NCI-H2227 treated with DMSO at 0.1 percent for 48 hours (cell line): ENCODE measurements at places on chromosomes 11 and 22.

GRCh38 chr22:18028817-18029527 lies 4.6 kb upstream of the MICAL3 start:
- DNase-seq = no peak

DNA sequence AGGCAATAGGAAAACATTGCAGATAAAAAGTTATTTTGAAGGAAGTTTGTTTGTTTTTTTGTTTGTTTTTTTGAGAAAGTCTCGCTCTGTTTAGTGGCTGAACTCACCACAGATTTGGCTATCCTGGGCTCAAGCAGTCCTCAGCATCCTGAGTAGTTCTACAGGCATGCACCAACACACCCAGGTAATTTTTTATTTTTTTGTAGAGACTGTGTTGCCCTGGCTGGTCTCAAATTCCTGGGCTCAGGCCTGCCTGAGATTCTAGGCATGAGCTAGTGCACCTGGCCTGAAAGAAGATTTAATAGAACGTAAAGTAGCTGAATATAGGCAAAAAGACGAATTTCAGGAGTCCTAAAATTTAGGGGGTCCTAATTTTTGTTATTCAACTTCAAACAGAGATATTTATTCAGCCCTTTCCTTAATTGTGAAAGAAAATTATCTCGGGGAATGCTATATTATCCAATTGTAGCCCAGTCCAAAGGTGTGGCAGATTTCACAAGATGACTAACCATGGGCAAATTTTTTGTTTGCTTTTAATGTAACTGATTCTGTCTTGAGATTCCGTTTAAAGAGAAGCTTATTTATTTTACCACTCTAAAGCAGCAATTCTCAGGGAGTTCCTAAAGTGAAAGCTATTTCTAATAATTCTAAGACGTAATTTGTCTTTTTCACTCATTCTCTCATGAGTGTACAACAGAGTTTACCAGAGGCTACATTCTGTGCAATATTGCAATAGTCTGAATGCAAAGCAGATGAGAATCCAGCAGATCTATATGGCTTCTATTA lies 940 bp downstream of the IL18 start:
- DNase-seq = no peak

- DNase-seq = no peak
These were observed 688.1 kb downstream of the BRD1 start for GRCh38 chr22:49139492-49140151.

DNA sequence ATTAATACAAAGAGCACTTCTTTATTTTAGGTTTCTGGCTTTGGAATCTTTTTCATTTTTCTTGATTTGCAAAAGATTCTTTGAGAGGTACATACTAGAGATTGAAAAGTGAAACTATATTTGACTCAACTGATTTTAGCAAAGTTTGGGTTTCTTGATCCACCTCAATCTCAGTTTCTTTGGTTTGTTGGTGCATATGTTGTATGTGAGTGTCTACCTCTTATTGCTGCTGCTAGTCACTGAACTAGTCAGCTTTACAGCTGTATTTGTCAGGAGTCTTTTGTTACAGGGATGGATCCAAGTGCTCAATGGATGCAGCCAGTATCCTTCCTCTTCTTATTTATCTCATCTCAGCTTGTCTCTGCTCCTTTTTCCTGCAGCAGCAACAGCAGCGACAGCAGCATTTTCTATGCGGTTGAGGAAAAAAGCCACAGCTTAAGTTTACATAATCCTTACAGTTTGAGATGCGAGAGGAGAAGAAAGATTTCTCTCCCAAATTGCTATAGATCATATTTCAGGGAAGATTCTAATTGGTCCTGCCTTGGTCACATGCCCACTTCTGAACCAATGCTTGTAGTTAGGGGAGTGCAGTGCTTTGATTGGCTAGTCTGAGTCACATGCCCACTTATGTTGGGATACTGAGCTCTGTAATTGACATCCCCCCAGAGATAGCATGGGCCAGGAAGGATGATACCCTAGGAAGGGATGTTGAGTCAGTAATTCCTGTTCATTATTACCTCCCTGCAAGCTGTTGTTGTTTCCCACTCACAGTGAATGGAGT lies 10.0 kb upstream of the ZNRF3 start:
- DNase-seq = no peak

GRCh38 chr11:94134651-94135512 lies 6.2 kb downstream of the PANX1 start:
- no peak for DNase-seq

GRCh38 chr11:127966821-127967220 lies 620.5 kb downstream of the ETS1 start:
- DNase-seq = no peak

DNA sequence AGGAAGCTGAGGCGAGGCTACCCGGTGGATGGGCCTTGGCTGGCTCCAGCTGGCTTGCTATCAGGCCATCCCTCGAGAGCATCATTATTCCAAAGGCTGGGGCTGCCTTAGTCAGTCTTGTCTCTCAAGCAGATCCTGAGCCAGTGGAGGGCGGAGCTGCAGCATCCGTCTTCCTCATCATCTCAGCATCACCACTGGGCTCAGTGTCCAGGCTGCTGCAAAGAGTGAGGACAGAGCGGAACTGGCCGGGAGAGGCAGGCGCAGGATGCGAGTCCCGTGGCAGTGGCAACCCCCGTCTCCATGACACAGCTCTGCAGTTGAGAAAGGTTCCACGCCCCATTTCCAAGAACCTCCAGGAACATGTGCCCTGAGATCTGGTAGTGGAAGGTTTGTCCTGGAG lies 4.4 kb downstream of the TP53I11 start:
- no peak for DNase-seq

GRCh38 chr22:24008022-24008283 lies 2.7 kb upstream of the GSTT4 start:
- no peak for DNase-seq

DNA sequence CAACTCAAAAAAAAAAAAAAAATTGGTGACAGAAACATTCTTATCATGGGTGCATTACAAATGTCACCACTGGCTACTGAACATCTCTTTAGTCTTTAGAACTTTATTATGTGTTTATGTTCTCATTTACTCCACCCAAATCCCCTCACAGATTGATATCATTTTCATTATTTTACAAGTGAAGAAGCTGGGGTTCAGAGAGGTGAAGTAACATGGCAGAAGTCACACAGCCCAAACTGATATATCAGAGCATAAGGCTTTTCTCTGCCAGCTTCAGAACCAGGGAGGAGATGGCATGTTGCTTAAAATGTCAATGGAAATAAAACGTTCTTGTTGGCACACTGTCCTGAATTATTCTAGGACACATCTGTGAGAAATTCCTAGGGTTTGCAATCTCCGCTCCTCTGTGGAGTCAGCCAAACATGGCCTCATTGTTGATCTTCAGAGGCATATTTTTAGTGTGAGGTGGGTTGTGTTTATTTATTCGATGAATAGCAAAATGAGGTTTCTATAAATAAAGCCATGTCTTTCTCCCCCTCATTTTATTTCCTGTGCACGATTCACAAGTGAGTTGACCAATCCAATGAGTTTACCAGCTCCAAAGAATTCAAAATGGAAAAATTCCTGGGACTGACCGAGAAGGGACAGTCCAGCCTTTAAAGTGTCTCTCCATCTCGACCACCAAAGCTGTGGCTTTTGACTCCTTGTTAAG lies 72.9 kb upstream of the ANO1 start:
- DNase-seq = no peak

DNA sequence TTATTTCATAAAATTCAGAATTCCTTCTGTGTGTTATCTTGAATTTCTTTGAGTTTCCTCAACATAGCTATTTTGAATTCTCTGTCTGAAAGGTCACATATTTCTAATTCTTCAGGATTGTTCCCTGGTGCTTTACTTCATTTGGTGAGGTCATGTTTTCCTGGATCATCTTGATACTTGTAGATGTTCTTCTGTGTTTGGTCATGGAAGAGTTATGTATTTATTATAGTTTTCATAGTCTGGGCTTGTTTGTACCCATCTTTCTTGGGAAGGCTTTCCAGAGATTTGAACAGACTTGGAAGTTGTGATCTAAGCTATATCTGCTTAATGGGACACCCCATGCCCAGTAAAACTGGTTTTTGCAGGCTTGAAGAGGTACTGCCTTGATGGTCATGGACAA lies 149.6 kb downstream of the METTL15 start:
- no peak for DNase-seq

GRCh38 chr22:43658823-43659222 lies 153.3 kb downstream of the EFCAB6 start:
- DNase-seq = no peak

GRCh38 chr22:46653596-46653995 lies 33.4 kb downstream of the GRAMD4 start:
- no peak for DNase-seq

DNA sequence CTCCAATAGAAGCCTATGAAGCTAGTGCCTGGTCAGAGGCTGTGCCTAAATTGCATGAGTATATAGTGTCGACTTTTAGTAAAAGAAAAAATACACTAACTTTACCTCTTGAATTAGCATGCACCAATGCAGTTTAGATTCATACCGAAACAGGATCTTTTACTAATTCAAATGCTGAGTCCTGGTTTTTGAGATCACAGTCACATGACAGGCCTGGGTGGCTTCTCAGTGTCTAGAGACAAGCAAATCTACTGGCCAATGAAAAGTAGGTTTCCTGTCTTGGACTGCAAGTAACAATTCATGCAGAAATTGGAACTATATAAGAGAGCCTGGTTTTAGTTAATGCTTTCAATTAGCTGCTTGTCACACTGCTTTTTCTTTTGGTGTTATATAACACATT lies 7.2 kb downstream of the ARHGEF12 start:
- DNase-seq = no peak

DNA sequence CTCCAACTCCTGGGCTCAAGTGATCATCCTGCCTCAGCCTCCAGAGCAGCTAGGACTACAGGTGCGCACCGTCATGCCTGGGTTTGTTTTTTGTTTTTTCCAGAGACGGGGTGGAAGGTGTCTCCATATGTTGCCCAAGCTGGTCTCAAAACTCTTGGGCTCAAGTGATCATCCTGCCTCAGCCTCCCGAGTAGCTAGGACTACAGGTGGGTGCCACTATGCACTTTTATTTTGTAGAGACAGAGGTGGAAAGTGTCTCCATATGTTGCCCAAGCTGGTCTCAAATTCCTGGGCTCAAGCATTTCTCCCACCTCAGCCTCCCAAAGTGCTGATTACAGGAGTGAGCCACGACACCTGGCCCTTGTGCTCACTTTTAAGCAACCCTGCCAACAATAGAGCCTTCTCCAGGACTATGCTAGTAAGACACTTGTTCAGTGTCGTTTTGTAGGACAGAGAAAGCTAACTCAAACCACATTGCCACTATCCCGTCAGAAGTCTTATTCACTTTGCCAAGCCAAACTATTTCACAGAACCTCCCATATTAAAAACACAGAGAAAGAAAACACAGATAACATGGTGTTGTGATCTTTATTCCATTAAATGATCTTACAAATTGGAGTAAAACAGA lies 9.4 kb upstream of the PLAAT3 start:
- no peak for DNase-seq

GRCh38 chr11:2185324-2186085 lies 13.9 kb upstream of the TH start:
- no peak for DNase-seq

DNA sequence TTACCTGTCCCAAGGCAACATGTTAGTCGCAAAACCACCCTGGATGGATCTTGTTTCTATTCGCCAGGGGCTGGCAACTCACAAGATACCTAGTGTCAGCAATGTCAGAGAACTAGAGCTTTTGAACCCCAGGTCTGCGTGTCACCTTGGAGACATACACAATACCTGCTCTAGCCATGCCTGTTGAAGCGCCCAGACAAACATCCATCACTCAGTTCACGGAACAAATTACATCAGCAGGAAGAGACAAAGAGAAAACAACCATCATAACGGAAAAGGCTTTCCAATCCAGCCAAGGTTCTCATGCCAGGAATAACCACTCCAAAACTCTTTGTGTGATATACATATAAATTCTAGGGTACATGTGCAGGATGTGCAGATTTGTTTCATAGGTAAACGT lies 2.2 kb downstream of the CD59 start:
- no peak for DNase-seq

- DNase-seq = no peak
These were observed 107.3 kb upstream of the BDNF start for GRCh38 chr11:27807596-27807995.

GRCh38 chr22:46068593-46069491 lies 81.5 kb upstream of the PPARA start:
- no peak for DNase-seq

- DNase-seq = no peak
These were observed 13.5 kb upstream of the GRAMD1B start for GRCh38 chr11:123416566-123416965.

- DNase-seq = peak; percentile 84
These were observed 113.7 kb downstream of the PTPRJ start for GRCh38 chr11:48093795-48094642.

DNA sequence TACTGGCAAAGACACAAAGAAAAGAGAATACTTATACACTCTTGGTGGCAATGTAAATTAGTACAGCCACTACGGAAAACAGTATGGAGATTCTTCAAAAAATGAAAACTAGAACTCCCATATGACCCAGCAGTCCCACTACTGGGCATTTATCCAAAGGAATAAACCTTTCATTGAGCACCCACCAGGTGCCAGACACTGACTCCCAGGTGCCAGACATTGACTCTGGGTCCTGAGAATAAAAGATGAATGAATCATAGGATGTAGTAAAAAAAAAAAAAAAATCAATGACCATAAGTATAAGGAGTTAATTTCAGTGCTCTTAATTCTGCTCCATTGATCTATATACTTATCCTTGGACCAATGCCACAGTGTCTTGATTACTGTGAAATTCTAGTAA lies 28.2 kb downstream of the HEPHL1 start:
- no peak for DNase-seq

DNA sequence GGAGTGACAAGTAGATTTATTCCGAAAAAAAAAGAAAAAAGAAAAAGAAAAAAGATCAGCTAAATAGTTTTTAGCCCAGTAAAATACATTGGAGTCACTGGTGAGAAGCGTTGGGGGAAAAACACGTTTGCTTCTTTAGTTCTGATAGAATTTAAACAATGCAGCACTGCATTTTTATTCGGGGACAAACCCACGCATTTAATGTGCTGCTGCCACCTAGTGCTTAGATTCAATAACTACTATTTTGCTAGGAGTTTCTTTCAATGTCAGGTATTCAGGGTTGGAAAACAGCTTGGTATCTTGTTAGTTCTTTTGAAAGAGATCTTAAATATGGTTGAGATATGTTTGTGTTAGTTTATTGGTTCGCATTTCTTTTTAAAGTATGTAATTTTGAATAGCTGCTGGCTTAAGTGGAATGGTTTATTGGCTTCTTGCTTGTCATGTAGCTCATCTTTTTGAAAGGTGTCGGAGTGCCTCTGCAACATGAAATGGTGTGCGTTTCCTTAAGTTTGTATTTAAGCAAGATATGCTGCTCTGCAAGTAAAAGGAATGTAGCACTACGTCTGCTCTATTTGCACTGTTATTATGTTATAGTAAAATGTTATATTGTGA lies 41.9 kb downstream of the SVIP start:
- DNase-seq = peak; percentile 71

- DNase-seq = no peak
These were observed 911 bp downstream of the A4GALT start for GRCh38 chr22:42719656-42720262.

- peak; percentile 61 for DNase-seq
These were observed 20.8 kb downstream of the ADA2 start for GRCh38 chr22:17198170-17199002.
